ENCODE measurements at places on chromosomes 7 and 10. TPM values are rescaled to one million over a fixed set of nuclear protein-coding genes. Genes with fewer than 3 reads are reported as not detected.

The PPA1 gene
- total RNA-seq: 98.0 TPM

The STRIP2 gene
- 7.6 TPM for total RNA-seq

The OPN4 gene
- total RNA-seq: not detected

The VGF gene
- total RNA-seq: 338 TPM

The CACNA2D1 gene
- 8.3 TPM for total RNA-seq

The CRPPA gene
- 1.5 TPM for total RNA-seq

The RADIL gene
- total RNA-seq: not detected

The METTL2B gene
- total RNA-seq: 43.4 TPM

The CLCN1 gene
- not detected for total RNA-seq

The GHRHR gene
- total RNA-seq: not detected

The MMD2 gene
- not detected for total RNA-seq

The TMEM176B gene
- not detected for total RNA-seq

The SFTPA2 gene
- not detected for total RNA-seq

The CNPY1 gene
- total RNA-seq: not detected

The DTX2 gene
- 19.7 TPM for total RNA-seq

The NUTM2E gene
- not detected for total RNA-seq

The CFTR gene
- total RNA-seq: not detected

The RNF148 gene
- total RNA-seq: 0.87 TPM

The OR2A5 gene
- total RNA-seq: not detected

The PNLIP gene
- total RNA-seq: not detected

The GIMAP4 gene
- 0.15 TPM for total RNA-seq

The HOXA1 gene
- 1.1 TPM for total RNA-seq
